ENCODE measurements at places on chromosomes 5 and 9. TPM values are rescaled to one million over a fixed set of nuclear protein-coding genes. Genes with fewer than 3 reads are reported as not detected.

Gene SELENOP
- 98.3 TPM for polyA plus RNA-seq

Gene WNT8A
- polyA plus RNA-seq: not detected

Gene ZNF300
- polyA plus RNA-seq: 8.9 TPM

Gene ZNF483
- 1.6 TPM for polyA plus RNA-seq

Gene FBP2
- 91.5 TPM for polyA plus RNA-seq

Gene RNF208
- polyA plus RNA-seq: 2.5 TPM

Gene OBP2B
- polyA plus RNA-seq: not detected

Gene MAML1
- polyA plus RNA-seq: 24.8 TPM

Gene MZB1
- polyA plus RNA-seq: 0.52 TPM

GRCh38 chr9:130423272-130423671 is 21.5 kb upstream of the ASS1 start:
- DNase-seq: no peak

- no peak for DNase-seq
Measured at GRCh38 chr9:127949827-127950512, 12.3 kb upstream of the DPM2 start.

- DNase-seq: peak; percentile 2
Measured at GRCh38 chr5:5572010-5572865, 149.8 kb downstream of the ICE1 start.

GRCh38 chr9:93247099-93247865 is 63.3 kb downstream of the WNK2 start:
- no peak for DNase-seq

DNA sequence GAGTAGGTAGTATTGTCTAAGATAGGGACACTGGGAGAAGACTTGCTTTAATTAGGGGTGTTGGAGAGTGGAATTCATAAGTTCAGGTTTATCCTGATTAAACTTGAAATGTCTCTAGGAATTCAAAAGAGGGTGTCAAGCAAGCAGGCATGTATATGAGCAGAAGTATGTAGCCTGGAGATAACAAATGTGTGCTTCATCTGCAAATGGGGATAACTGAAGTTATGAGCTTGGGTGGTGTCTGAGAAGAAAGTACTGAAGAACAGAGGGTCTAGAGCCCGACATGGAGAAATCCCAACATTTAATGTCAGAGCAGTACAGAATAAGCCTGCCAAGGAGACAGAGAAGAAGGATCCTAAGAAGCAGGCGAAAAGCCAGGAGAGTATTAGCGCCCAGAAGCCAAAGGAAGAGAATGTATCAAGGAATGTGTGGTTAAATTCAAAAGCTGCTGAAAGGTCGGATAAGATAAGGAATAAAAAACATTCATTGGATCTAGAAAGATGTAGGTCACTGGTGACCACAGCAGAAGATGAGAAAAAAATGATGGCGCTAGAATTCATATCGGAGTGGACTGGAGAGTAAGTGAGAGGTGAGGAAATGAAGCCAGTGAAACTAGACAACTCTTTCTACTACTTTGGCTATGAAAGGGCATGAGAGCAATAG is 401.5 kb upstream of the PIK3R1 start:
- no peak for DNase-seq

GRCh38 chr9:131874447-131874846 is 134.6 kb upstream of the RAPGEF1 start:
- DNase-seq: no peak

DNA sequence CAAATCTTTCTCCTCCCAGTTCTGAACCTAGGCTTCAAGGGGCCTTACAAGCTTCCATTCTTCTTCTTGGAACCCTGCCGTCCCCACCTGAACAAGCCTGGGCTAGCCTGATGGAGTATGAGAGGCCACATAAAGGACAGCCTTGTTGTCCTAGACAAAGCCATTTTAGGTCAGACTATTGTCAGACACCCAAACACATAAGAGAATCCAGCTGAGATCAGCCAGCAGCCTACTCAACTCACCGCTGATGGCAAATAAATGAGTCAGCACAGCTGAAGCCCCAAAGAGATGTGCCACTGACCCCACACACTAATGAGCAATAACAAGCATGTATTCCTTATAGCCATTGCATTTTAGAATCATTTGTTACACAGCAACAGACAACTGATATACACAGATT is 33.8 kb downstream of the SVEP1 start:
- DNase-seq: no peak

GRCh38 chr5:154779105-154779504 is 23.9 kb downstream of the LARP1 start:
- DNase-seq: no peak

- no peak for DNase-seq
Measured at GRCh38 chr5:2207416-2208238, 324.9 kb upstream of the IRX4 start.

DNA sequence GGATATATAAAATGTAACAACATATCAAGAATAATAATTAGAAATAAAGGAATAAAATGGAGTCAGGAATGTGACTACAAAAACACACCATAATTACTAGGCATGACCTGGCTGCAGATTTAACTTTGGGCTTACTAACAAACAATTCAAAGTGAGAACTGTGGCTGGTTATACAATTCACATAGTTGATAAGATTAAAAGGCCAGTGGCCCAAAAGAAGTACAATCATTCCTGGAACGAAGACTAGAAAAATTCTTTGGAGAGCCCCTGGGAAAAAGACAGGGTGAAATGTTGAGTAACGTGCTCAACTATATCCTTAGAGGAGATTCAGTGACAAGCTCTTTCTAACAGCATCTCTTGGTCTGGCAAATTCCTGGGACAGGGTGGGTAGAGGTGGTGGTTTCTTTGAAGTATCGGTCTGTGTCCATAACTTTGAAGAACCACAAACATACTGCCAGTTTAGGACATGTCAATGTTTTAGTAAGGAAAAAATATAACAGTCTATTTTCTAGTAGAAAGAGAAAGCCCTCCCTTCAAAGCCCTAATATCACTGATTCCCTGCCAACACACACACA is 75.0 kb upstream of the IL6ST start:
- no peak for DNase-seq

GRCh38 chr5:151047814-151048425 is 27.5 kb downstream of the GPX3 start:
- no peak for DNase-seq

GRCh38 chr5:71864730-71865601 is 145.9 kb downstream of the CARTPT start:
- DNase-seq: no peak

GRCh38 chr9:36092509-36093215 is 43.9 kb upstream of the GLIPR2 start:
- no peak for DNase-seq

DNA sequence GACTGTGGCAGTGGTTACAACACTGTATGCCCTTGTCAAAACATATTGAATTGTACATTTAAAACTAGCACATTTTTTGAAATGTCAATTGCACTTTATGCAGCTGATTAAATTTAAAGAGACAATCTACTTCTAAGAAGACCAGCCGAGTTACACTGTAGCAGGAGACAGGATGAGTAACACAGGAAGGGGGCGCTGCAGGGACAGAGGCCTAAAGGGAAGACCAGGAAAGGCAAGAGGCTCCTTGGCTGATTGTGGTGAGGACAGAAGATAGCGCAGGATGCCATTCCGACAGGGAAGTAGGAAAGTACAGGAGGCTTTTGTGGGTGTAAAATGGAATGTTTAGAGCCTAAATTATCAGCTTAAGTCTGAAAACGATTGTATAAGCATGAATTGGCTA is 28.2 kb upstream of the PPP2R2B start:
- DNase-seq: no peak

- DNase-seq: no peak
Measured at GRCh38 chr5:135032695-135032998, 1.4 kb downstream of the PITX1 start.

DNA sequence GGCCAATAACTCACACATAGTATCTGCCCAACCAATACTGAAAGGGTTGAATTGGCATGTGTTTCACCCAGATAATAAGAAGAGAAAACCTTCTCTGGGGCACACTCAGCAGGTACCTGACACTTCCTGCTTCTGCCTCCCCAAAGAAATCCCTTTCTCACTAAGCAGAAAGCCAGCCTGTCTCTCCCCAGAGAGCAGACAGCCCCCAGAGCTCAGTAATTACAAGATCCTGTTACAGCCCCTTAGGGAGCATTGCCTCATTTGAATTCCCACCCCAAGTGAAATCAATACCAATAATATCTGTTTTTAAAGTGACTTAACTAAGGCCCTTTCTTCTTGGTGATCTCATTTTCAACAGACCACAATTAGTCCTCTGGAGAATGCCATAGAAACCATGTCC is 38.5 kb upstream of the FOXI1 start:
- no peak for DNase-seq

GRCh38 chr5:180646289-180646962 is 3.0 kb downstream of the FLT4 start:
- no peak for DNase-seq

GRCh38 chr5:110262749-110263148 is 463.7 kb downstream of the TMEM232 start:
- DNase-seq: no peak

DNA sequence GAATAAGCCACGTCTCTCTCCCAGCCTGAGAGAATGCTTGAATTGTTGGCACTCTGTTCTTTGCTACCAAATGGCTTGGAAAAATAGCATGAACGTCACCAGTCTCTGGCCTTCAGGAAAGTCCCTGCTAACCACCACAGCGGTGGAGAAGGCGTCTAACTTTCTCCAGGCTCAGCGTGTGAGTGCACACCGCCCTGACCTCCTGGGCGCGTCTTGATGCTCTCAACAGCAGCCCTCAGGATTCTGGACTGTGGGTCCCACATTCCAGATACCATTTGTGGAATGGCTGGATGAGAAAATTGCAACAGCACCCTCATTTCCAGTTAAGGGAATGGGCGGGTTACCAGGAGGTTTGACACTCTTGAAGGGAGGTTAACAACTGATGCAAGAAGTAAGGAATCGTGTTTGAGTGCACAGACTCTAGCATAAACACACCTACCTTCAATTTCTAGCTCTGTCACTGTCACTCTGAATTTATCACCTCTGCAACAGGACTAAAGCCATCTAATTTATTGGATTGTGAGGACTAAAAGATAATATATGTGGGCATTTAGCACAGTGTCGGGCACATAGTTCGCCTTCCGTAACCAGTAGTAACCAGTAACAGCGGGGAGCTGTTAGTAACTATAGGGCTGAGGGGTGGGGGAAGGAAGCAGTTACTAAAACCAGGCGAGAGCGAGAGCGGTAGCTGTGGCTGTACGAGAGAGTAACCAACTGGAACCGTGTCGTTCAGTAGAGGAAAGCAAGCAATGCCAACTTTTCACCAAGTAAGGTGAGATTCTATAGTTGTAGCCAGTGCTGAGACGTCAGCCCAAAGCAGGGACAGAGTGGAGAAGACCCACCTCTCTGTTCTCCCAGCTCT is 807 bp upstream of the PLGRKT start:
- DNase-seq: no peak

DNA sequence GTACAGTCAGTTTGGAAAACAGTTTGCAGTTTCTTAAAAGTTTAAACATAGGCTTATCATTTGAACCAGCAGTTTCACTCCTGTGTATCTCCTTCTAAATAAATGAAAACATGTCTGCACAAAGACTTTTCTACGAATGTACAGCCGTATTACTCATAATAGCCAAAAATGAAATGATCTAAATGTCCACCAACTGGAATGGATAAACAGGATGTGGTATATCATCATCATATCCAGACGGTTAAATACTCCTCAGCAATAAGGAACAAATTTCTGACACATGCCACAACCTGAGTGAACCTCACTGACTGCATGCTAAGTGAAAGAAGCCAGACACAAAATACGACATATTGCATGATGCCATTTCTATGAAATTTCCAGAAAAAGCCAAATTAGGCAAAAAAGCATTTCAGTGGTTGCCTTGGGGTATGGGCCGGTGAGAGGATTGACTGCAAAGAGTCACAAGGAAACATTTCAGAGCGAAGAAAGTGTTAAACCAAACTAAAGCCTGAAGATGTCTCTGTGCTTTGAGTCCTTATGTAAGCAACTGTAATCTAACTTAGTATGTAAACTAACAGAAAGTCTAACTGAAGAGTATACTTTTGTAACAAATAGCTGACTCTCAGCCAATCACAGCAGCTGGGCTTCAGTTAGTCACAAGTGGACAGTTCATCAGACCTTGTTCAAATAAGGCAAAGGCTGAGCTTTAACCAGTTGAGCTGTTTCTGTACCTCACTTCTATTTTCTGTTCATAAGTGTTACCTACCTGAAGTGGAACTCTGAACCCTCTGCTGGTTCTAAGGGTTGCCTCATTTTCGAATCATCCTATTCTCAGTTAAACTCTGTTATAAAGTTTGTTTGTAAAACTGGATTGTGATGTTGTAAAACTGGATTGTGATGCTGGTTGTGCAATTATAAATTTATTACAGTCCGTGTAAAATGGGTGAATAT is 65.2 kb downstream of the TRIO start:
- no peak for DNase-seq

GRCh38 chr9:811106-811531 is 30.4 kb upstream of the DMRT1 start:
- no peak for DNase-seq

- DNase-seq: no peak
Measured at GRCh38 chr5:82676661-82677060, 398.5 kb upstream of the RPS23 start.

- DNase-seq: no peak
Measured at GRCh38 chr5:42168091-42168670, 243.1 kb downstream of the FBXO4 start.

- no peak for DNase-seq
Measured at GRCh38 chr9:75471549-75472114, 383.3 kb downstream of the OSTF1 start.

- DNase-seq: no peak
Measured at GRCh38 chr5:87410931-87411330, 1.8 kb downstream of the CCNH start.

DNA sequence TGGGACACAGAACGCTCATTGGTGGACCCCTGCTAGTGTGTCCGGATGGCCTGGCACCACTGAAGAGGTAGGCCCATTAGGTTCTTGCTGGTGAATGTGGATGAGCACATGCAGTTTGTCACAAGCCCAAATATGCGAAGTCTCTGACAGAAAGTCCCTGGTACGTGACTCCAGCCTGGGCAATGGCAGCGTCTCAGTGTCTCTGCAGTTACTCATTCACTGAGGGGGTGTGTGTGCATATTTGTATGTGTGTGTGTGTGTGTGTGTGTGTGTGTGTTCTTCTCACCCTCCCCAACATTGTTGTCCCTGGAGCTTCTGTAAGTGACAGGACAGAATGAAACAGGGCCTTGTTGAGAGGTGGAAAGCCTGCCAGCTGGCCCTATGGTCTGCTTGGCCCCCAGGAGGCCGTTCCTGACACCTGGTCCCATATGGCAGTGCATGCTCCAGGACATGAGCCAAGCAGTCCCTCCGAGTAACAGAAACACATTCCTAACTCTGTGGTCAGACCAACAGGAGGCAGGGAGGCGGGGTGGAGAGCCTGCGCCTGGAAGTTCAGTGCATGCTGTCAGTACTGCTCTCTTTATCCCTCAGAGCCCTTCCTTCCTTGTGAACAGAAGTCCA is 169.9 kb downstream of the SLC28A3 start:
- no peak for DNase-seq

GRCh38 chr5:34914671-34915138 is 599 bp downstream of the RAD1 start:
- DNase-seq: no peak

DNA sequence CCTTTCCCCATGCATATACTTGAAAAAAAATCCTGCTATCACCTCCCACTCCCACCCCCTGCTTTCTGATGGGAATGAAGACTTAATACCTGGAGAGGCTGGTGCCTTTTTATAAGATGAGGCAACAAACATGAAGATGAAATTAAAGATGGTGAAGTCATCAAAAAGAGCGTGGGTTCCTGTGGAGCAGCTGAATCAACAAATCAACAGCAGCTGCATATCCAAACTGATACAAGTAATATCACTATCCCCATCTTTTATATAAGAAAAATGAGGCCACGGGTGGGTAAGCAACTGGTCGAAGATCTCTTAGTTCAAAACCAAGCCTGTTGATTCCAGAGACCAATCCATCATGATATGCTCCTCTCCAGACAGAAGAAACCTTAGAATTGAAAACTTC is 268.5 kb downstream of the ENC1 start:
- DNase-seq: no peak

Measured in forelimb muscle (tissue), 1 donor.